ENCODE measurements at places on chromosomes 16 and 17. TPM values are rescaled to one million over a fixed set of nuclear protein-coding genes. Genes with fewer than 3 reads are reported as not detected.

Gene POLR3K
- total RNA-seq, result 4.8 TPM

Gene CMIP
- 55.7 TPM for total RNA-seq

Gene EPX
- not detected for total RNA-seq

DNA sequence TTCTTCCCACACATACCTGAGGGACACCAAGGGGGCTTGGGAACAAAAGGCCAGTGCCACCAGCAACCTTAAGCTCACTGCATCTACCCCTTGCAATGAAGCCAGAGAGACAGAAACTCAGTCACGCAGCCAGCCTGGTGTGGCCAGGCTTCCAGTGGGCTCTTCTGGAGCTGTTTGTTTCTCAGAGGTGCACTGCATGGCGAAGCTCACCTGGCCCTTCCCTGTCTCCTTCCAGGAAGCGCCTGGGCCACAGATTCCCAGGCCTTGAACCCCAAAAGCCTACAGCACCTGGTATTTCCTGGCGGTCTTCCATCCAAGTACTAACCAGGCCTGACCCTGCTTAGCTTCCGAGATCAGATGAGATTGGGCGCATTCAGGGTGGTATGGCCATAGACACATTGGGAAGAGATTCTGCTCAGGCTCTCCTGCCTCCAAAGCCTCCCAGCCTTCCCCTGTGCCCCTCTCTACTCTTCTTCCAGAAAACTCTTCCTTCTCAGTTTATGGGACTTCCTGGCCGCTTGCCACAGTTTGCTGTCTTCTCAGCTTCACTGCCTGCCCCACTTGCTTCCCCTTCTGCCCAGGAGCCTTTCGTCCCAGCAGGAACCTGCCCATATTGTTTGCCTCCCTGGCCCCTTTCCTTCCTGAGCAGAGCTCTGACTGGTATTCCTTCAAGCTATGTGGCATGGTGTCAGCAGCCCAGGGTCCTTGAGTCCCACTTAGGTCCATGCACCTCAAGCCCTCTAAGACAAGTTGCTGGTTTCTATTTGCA, 1.6 kb downstream of the CISD3 start:
- no peak for DNase-seq

GRCh38 chr17:40121181-40122135, at the start of gene MSL1:
TSS of gene MSL1 (plus strand) at chr17:40121971. CDS start at chr17:40122613, 642 bp downstream.
- peak; percentile 93 for DNase-seq

Gene ICAM2
- 58.7 TPM for total RNA-seq

DNA sequence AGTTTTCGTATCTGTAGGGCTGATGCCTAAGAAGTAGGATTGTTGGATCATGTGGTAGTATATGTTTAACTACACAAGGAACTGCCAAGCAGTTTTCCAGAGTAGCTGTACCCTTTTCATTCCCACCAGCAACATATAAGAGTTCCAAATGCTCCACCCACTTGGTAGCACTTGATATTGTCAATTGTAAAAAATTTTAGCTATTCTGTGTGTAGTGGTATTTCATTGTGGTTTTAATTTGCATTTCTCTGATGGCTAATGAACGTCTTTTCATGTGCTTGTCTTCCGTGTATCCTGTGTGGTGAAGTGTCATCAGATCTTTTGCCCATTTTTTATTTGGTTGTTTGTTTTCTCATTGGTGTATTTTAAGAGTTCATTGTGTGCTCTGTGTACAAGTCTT, 69.7 kb downstream of the TANC2 start:
- no peak for DNase-seq

Gene GDPD1
- total RNA-seq, result 8.7 TPM

DNA sequence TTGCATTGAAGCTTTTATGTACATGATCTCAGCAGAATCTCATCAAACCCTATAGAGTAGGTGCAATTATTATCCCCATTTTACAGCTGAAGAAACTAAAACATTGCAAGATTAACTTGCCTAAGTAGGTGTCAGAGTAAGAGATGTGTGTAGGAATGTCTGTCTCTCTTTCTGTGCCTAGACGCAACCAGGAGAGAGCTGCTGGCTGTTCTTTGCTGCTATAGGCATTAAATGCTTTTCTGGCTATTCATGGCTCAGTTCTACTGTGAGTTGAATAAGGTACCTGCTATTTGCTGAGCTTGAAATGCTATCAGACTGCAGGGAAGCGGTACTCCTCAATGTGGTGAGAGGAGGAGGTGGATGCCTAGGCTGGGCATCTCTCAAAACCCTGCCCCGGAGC, 17.0 kb downstream of the IRX5 start:
- no peak for DNase-seq

GRCh38 chr17:48575673-48576478, 2.3 kb downstream of the HOXB4 start:
- DNase-seq, result peak; percentile 58

GRCh38 chr17:27954548-27955495, 61.7 kb upstream of the LYRM9 start:
- DNase-seq, result no peak

GRCh38 chr17:8016632-8017424, 14.4 kb downstream of the GUCY2D start:
- DNase-seq, result peak; percentile 56

DNA sequence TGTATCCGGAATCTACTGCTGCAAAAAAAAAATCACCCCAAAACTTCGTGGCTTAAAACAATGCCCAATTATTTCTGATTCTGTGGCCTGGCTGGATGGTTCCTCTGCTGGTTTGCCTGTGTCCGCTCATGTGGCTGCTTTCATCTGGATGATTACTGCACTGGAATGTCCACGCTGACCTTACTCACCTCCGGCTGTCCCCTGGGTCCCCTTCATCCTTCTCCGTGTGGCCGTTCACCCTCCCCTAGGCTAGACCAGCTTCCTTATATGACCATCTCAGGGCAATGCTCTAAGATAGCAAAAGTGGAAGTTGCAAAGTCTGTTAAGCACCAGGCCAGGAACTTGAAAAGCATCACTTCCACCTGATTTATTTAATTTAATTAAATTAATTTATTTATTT, 31.4 kb upstream of the SPNS2 start:
- DNase-seq, result no peak

Measured in lung (tissue), 17 donors.